Body of pancreas (tissue), 4 donors: ENCODE measurements at places on chromosomes 4 and X. TPM values are rescaled to one million over a fixed set of nuclear protein-coding genes. Genes with fewer than 3 reads are reported as not detected.

The RADX gene
- total RNA-seq = 5.7 TPM

The SHISA3 gene
- 1.0 TPM for total RNA-seq

The RPS6KA6 gene
- total RNA-seq = 0.99 TPM

The CXCL5 gene
- not detected for total RNA-seq

The MAGEA8 gene
- not detected for total RNA-seq

The PPEF1 gene
- total RNA-seq = 0.78 TPM

The MAOA gene
- 118 TPM for total RNA-seq

The FAM236B gene
- not detected for total RNA-seq

The ODAPH gene
- not detected for total RNA-seq

The TMPRSS11E gene
- total RNA-seq = 0.99 TPM

The CXCL10 gene
- total RNA-seq = not detected

The DTHD1 gene
- not detected for total RNA-seq

- no peaks in the 10 kb centered on the region for H3K27me3 ChIP-seq
- H3K27ac ChIP-seq = no peak overlapping the region
- H3K36me3 ChIP-seq = no peaks in the 10 kb centered on the region
- H3K4me3 ChIP-seq = no peak overlapping the region
These were observed 126.0 kb upstream of the RBPJ start for GRCh38 chr4:26194764-26195163.

DNA sequence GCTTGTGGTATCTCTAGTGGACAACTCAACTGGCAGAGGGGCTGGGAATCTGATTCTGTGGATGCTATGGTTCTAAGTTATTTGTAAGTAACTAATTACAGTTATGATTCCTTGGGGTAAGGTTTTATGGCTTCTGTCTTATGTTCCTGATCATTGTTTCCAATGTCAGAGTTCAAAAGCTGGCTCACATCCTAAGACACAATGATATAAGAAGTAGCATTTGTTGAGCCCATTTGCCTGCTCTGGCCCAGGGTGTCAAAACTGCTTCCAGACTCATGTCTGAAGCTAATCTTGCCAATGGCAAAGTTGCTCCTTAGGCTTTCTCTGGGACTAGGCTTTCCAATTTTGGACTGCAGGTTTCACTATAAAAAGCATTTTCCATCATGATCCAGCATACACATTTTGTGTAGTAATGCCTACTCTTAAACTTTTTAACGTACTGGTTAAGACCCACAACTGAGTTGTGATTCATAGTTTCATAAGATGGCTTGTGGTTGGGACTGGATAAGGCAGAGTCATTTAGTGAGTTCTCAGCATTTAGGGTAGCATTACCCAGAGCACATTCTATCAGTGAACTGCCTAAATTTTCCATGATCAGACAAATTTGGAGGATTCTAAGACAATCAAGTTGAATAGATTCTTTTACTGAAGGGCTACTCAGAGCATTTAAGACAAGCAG lies 50.0 kb downstream of the CCNI start:
- DNase-seq = no peak
- H3K36me3 ChIP-seq = no peaks in the 10 kb centered on the region
- no peak overlapping the region for H3K27ac ChIP-seq
- H3K27me3 ChIP-seq = no peaks in the 10 kb centered on the region

- H3K4me3 ChIP-seq = no peak overlapping the region
- no peaks in the 10 kb centered on the region for H3K36me3 ChIP-seq
- no peak overlapping the region for H3K27ac ChIP-seq
- no peaks in the 10 kb centered on the region for H3K4me1 ChIP-seq
- DNase-seq = no peak
- no peaks in the 10 kb centered on the region for H3K27me3 ChIP-seq
These were observed 287.7 kb upstream of the PCDH18 start for GRCh38 chr4:137819964-137820383.

DNA sequence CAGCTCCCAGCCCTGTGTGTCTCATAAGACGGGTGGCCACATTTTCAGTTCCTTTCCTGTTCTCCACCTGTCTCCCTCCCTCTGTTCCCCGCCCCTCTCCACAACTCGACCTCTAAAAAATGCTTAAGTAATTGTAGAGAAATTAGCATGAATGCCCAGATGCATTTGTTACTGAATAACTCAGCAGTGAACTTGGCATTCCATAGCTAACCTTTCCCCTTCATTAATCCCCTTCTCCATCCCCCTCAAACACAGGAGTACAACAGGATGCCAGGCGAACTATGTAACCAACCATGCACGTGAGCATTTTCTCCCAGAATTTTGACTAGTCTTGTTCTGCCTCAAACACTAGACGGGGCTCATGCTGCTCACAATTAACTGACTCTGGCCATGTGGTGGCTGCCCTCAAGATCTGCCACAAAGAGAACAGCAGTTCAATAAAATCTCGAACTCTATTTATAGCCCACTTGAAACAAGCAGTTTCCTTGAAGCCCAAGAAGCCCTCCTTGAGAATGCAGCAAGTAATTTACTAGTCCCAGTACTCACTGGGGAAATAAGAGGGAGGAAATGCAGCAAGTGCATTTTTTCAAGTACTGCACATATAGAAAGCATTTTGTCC lies 351.2 kb downstream of the ARHGAP24 start:
- peak; percentile 82 for DNase-seq
- no peaks in the 10 kb centered on the region for H3K36me3 ChIP-seq
- H3K4me1 ChIP-seq = peaks cover 41% of the 10 kb centered on the region
- H3K27ac ChIP-seq = peak overlapping the region; percentile 88

DNA sequence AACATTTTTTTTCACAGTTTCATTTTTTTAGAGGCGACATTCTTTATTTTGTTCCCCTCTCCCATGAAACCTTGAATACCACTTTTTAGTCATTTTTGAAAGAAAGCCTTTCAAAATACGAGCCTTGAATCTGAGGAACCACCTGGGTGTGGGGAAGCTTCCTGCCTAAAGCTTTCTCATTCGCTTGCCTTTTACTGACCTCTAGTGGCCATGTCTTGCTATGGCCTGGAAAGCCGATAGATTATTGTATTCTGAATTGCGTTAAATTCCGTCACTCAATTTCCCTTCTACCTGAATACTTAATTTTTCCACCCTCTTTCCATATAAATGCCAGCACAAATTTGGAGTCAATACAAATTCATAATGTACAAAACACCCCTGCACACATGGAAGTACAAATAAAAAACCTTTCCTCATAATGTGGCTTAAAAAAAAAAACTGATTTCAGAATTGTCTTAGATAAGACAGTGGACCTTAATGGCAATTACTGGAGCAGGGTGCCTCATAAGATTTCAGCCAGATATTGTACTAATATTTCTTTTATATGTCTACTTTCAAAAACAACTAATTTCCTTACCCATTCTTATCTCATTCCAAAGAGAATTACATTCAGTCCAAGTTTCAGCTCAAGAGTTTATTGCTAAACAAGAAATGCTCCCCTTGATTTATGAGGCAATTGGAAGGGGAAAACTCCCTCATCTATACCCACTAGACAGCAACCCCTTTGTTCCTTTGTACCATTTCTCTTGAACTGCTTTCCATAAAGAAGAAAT lies 217.9 kb downstream of the CENPC start:
- no peak overlapping the region for H3K4me3 ChIP-seq
- H3K4me1 ChIP-seq = no peaks in the 10 kb centered on the region
- H3K36me3 ChIP-seq = no peaks in the 10 kb centered on the region
- no peak overlapping the region for H3K27ac ChIP-seq

GRCh38 chrX:2823795-2824386 lies 4.8 kb upstream of the GYG2 start:
- peak; percentile 14 for DNase-seq
- H3K36me3 ChIP-seq = no peaks in the 10 kb centered on the region
- H3K4me3 ChIP-seq = no peak overlapping the region
- H3K27me3 ChIP-seq = no peaks in the 10 kb centered on the region
- no peaks in the 10 kb centered on the region for H3K4me1 ChIP-seq

DNA sequence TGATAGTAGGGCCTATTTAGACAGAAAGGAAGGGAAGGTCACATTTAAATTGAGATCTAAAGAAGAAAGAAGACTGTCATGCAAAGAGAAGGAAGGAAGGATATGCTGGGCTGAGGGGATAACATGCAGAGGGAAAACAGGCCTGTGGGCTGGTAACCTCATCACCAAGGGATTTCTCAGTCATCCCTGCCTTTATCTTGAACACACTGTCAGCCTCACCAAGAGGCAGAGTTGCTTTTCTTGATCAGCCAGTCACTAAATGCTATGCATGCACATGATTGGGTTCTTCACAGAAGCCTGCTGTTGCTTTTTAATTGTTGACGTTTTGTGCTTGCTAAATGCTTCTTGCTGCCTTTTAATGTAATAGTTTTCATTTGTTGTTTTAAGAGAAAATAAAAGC lies 113.0 kb downstream of the ARHGAP24 start:
- no peak overlapping the region for H3K4me3 ChIP-seq
- DNase-seq = no peak
- H3K27ac ChIP-seq = no peak overlapping the region
- no peaks in the 10 kb centered on the region for H3K4me1 ChIP-seq
- H3K36me3 ChIP-seq = no peaks in the 10 kb centered on the region

- H3K4me3 ChIP-seq = no peak overlapping the region
- H3K4me1 ChIP-seq = no peaks in the 10 kb centered on the region
- no peaks in the 10 kb centered on the region for H3K36me3 ChIP-seq
- H3K27me3 ChIP-seq = no peaks in the 10 kb centered on the region
- no peak for DNase-seq
- H3K27ac ChIP-seq = no peak overlapping the region
These were observed 275.7 kb upstream of the RASGEF1B start for GRCh38 chr4:81747242-81747930.

GRCh38 chr4:85591406-85592098 lies 116.6 kb downstream of the ARHGAP24 start:
- H3K27me3 ChIP-seq = no peaks in the 10 kb centered on the region
- no peak overlapping the region for H3K4me3 ChIP-seq
- H3K27ac ChIP-seq = no peak overlapping the region
- no peaks in the 10 kb centered on the region for H3K36me3 ChIP-seq

DNA sequence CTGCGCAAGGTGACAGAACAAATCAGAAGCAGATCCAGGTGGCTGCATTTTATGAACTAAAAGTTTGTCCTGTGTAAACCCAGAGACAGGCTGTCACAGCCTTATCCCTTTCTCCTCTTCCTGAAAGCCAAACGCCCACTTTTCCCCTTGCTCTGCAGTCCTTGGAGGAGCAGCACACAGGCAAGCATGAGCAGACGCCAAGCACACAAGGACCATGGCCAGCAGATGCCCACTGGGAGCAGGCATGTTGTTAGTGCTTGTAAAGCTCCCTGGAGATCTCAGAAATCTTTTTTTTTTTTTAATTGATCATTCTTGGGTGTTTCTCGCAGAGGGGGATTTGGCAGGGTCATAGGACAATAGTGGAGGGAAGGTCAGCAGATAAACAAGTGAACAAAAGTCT lies 11.5 kb upstream of the HOPX start:
- no peak overlapping the region for H3K4me3 ChIP-seq
- no peak for DNase-seq
- H3K27ac ChIP-seq = no peak overlapping the region
- no peaks in the 10 kb centered on the region for H3K27me3 ChIP-seq
- no peaks in the 10 kb centered on the region for H3K36me3 ChIP-seq

DNA sequence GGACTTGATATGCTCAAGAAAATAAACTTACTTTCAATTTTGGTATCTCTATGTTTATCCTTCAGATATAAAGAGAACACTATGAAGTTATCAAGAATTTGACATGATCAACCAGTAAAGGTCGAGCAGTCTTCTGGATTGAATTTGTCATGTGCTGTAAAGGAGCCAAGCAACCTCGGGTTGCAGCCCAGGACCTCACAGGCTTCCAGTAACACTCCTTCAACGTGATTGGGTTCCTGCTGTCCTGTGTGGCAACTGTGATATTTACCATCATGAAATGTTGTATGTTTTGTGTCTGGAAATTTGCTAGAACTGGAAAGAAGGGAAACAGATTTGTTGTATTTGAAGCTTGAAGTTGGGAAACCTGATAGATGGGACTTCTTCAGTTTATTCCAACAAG lies 52.0 kb upstream of the UGT2B7 start:
- H3K27ac ChIP-seq = no peak overlapping the region
- no peaks in the 10 kb centered on the region for H3K4me1 ChIP-seq
- no peaks in the 10 kb centered on the region for H3K36me3 ChIP-seq
- no peak overlapping the region for H3K4me3 ChIP-seq
- no peak for DNase-seq

GRCh38 chr4:2785613-2786012 lies 7.3 kb upstream of the SH3BP2 start:
- no peaks in the 10 kb centered on the region for H3K36me3 ChIP-seq
- no peak overlapping the region for H3K4me3 ChIP-seq
- H3K4me1 ChIP-seq = peaks cover 3% of the 10 kb centered on the region
- no peaks in the 10 kb centered on the region for H3K27me3 ChIP-seq
- H3K27ac ChIP-seq = peak overlapping the region; percentile 19

DNA sequence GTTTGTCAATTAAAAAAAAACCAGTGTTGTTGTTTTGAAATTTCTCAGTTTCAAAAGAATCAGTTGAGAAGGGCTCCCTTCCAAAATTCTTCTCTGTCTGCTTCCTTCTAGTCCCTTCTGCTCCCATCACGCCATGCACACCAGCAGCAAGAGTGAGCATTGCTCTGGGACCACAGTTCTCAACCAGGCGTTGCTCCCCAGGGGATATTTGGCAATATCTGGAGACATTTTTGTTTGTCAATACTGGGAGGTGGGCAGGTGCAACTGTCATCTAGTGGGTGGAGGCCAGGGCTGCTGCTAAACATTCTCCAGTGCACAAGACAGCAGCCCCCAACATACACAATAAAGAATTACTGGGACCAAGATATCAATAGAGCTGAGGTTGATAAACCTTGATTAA lies 74.8 kb upstream of the EGFL6 start:
- no peak for DNase-seq
- H3K4me3 ChIP-seq = no peak overlapping the region
- no peaks in the 10 kb centered on the region for H3K36me3 ChIP-seq
- H3K27ac ChIP-seq = no peak overlapping the region
- H3K27me3 ChIP-seq = no peaks in the 10 kb centered on the region
- H3K4me1 ChIP-seq = peaks cover 8% of the 10 kb centered on the region

GRCh38 chrX:130109429-130110378 lies 593 bp downstream of the ELF4 start:
- H3K4me1 ChIP-seq = no peaks in the 10 kb centered on the region
- H3K36me3 ChIP-seq = no peaks in the 10 kb centered on the region
- no peak overlapping the region for H3K27ac ChIP-seq
- DNase-seq = no peak
- H3K4me3 ChIP-seq = peak overlapping the region; percentile 12

- no peaks in the 10 kb centered on the region for H3K27me3 ChIP-seq
- no peak for DNase-seq
- no peak overlapping the region for H3K27ac ChIP-seq
- H3K4me1 ChIP-seq = peaks cover 9% of the 10 kb centered on the region
These were observed 163.6 kb upstream of the ANK2 start for GRCh38 chr4:112885897-112886296.

DNA sequence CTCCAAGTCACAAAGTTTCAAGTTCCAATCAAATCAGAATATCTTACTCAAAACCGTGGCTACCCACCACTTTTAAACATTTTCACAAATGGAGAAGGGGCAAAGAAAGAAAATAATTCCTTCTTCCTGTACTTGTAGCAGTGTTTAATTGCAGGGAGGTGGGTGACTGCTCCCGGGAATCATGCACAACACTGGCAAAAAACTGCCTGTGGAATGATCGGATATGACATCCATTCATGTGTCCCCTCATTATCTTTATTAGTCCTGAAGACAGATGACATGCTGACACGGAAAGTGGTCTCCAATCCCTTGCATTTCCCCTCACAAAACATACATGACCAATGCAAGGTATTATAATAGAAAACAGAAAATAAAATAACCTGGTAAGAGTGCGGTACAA lies 2.0 kb downstream of the TSPAN5 start:
- no peaks in the 10 kb centered on the region for H3K27me3 ChIP-seq
- H3K36me3 ChIP-seq = no peaks in the 10 kb centered on the region
- H3K27ac ChIP-seq = no peak overlapping the region
- no peak for DNase-seq
- peaks cover 9% of the 10 kb centered on the region for H3K4me1 ChIP-seq
